ENCODE measurements at places on chromosomes 3 and 15.

DNA sequence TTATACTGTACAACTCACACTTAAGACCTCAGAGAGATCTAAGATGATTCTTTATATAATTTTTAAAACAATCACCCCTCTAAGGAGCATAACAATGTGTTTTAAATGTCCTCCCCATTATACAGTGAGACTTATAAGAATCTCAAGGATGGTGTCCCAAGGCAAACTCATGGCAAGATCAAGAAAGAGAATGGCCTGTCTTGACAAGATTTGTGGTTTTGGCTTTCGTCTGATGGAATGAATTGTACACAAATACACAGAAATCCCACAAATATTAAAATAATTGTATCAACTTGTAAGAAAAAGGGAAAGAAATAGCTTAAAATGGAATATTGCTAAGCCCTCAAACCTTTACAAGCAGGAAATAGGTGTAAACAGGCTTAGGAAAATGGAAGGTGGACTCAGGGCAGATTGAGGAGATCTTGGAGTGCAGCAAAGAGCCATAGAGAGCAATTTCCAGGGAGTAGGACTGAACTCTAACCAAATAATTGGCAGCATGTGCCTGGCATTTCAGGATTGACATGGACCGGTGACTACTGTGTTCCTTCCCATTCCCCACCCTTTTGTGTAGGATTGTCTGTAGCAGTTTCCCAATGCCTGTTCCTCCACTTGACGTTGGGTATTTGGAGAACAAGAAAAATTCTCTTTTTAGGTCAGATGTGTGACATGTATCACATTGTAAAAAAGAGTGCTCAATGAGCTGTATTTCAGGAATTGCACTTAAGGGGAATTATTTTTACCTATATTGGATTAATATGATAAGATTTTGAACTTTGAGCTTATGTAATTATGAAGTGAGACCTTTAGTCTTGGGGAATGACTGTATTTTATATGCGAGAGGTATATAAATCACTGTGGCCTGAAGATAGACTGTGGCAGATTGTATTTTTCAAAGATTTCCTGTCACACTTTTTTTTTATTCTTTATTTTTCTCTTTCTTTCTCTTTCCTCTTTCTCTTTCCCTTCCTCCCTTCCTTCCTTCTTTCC, 317.8 kb upstream of the SLITRK3 start:
- no peak for DNase-seq

DNA sequence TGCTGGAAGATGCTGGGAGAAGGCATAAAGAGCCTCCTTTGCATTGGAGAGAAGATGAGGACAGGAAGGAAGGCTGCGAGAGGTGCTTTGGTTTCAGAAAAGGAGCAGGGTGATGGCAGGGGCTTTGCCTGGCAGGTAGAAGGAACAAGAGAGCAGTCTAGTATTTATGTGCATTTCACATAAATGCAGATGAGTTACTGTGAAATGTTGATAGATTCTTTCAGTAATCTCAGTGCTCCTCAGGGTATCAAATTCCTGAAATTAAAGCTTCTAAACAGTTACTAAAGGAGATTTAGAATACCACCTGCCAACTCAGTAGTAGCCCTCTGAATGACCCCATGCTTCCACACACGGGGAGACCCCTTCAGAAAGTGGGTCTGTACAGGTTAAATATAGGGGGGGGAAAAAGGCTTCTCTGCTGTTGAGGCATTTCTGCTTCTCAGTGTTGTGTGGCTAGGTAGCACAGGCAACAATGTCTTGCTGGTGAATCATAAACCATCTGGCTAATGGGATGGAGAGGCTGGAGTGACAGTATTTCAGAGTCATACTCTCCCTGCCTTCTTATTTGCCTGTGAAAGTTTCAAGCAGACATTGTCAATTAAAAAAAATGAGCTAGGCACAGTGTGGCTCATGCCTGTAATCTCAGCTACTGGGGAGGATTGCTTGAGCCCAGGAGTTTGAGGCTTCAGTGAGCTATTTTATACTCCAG, 14.3 kb upstream of the FBXL22 start:
- no peak for DNase-seq

- DNase-seq, result no peak
Observed at GRCh38 chr15:45631776-45632175, 3.1 kb upstream of the SQOR start.

DNA sequence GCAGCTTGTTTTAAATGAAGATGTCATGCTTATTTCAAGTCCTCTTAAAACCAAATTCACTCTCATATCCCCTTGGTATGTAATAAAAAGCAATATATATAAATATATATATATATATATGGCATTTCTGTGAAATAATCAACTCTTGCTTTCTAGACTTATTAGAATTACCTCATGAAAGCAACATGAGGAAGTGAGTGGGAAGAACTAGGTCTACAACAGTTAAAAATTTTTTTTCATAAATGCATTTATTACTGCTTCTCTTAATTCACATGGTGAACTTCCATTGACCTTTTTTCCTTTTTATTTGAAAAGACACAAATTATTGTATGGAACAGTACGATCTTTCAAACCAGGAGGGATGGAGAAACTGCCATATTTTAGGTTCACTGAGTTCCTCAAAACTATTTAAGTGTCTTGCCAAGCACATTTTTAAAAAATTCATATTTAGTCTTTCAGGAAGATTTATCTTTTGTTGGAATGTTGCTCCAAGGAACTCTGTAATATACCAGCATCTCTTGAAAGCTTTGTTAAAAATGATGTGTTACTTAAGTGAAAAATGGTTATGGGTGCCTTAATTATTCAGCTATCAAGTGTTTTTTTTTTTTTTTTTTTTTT, 185.2 kb downstream of the GHSR start:
- DNase-seq, result no peak

DNA sequence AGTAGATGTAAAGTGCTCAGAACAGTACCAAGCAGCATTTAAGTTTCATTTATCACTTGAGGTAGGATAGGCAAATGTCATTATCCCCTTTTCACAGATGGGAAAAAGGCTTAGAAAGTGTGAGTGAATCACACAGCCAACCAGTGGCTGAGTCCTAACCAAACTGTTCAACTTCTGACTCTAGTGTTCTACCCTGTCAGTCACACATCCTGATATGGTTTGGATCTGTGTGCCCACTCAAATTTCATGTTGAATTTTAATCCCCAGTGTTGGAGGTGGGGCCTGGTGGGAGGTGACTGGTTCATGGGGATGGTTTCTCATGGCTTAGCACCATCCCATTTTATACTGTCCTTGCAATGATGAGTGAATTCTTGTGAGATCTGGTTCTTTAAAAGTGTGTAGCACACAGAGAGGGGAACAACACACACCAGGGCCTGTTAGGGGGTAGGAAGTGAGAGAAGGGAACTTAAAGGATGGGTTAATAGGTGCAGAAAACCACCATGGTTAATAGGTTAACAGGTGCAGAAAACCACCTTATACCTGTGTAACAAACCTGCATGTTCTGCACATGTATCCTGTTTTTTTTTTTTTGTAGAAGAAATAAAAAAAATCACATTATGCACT, 304.7 kb downstream of the SUCLG2 start:
- DNase-seq, result no peak

DNA sequence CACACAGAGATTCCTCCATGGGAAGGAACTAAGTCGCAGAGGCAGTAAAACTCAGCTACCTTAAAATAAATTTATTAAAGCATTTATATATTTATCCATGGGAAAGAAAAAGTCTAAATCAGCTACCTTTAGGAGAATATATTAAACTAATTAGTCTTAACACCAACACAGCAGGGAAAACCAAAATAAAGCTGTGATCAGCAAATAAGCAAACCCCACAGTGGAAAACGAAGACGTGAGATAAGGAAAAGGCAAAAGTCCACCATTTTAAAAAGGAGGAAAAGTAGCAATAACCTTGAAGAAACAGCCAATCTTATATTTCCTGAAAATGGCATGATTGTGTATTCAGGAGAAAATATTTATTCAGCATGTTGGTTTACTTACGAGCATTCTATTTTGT, 473.0 kb upstream of the ROBO2 start:
- no peak for DNase-seq

GRCh38 chr3:58356054-58356453, 23.4 kb downstream of the PXK start:
- peak; percentile 8 for DNase-seq

- DNase-seq, result no peak
Observed at GRCh38 chr3:15223685-15224572, 17.9 kb downstream of the CAPN7 start.

- DNase-seq, result no peak
Observed at GRCh38 chr15:64282701-64283100, 73.3 kb downstream of the CSNK1G1 start.

- no peak for DNase-seq
Observed at GRCh38 chr3:104032283-104032682, 1334.4 kb upstream of the ALCAM start.

DNA sequence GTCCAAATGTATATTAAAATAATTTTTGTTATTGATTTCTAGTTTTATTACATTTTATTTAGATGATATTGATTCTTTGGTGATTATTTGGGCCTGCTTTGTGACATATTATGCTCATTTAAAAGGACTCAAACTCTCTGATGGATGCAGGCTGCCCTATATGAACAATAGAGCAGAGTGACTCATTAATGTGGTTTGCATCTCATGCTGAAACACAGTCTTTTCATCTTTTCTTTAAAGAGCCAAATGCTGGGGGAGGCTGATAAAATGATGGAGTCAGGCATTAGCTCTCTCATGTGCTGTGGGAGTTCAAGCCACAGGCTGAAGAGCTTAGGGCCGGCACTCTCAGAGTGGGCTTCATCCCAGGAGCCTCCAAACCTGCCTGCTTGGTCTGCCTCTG, 7.2 kb downstream of the PLA1A start:
- no peak for DNase-seq

- no peak for DNase-seq
Observed at GRCh38 chr15:61549727-61550126, 320.6 kb upstream of the RORA start.

DNA sequence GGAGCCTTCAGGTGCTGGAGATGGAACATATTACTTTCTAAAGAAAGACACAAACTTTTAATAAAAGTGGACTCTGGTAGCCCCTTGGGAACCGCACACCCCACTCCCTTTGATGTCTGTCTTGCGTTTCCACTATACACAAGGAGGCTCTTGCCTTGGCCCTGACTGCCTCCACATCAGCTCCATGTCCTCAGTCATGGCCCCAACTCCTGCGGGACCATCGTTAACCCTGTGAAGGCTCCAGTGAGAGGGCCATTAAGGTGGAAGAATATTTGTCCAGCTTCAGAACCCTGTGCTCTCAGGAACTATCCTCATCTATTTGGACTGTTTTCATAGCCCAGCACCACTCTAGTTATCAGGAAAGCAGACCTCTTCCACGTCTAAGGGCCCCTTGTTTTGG, 16.1 kb upstream of the BFSP2 start:
- no peak for DNase-seq

- DNase-seq, result no peak
Observed at GRCh38 chr3:132432639-132433038, 15.3 kb downstream of the DNAJC13 start.

GRCh38 chr15:68414206-68414555, 17.8 kb downstream of the ITGA11 start:
- DNase-seq, result no peak

GRCh38 chr3:81245501-81245900, 515.9 kb downstream of the GBE1 start:
- no peak for DNase-seq

- DNase-seq, result no peak
Observed at GRCh38 chr3:127748754-127749327, 73.5 kb downstream of the MGLL start.

- DNase-seq, result no peak
Observed at GRCh38 chr3:89227634-89228033, 120.2 kb downstream of the EPHA3 start.

- DNase-seq, result no peak
Observed at GRCh38 chr3:71062037-71062932, 521.2 kb downstream of the FOXP1 start.

DNA sequence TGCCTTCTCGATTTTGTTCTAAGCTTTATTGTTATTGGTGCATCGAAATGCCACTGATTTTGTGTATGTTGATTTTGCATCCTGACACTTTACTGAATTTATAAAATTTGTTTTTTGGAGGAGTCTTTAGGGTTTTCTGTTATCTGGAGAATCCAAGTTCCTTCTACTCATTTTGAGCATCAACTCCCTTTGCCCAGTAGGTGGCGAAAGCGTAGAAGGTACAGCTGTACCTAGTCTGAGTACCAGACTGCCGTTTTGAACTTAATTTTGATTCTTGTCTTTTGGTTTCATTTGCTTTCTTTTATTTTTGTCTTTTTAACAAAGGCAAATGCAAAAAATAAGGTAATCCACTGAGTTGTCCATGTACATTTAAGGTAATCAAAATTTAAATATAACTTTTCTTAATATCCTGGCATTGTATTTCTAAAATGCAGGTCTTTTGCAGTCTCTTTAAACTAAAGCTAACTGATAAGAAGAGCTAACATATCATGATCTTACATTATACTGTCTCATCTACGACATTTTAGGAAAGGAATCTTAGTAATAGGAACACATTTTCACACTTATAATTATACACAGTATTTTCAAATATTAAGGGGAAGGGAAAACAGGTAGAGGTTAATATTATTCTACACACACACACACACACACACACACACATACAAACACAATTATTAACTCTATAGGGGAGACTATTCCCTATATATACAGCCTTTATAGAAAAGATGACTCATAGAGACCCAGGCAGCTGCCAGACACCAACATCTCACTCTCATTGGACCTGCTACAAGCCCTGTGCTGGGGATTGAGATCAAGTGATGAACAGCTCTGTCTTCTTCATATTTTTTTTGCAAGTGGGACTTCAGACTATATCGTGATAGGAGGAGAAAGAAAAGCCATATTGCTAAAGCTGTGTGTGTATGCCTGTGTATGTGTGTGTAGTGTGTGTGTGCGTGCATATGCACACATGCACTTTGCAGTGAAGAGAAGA, 71.8 kb downstream of the SYNPR start:
- no peak for DNase-seq

DNA sequence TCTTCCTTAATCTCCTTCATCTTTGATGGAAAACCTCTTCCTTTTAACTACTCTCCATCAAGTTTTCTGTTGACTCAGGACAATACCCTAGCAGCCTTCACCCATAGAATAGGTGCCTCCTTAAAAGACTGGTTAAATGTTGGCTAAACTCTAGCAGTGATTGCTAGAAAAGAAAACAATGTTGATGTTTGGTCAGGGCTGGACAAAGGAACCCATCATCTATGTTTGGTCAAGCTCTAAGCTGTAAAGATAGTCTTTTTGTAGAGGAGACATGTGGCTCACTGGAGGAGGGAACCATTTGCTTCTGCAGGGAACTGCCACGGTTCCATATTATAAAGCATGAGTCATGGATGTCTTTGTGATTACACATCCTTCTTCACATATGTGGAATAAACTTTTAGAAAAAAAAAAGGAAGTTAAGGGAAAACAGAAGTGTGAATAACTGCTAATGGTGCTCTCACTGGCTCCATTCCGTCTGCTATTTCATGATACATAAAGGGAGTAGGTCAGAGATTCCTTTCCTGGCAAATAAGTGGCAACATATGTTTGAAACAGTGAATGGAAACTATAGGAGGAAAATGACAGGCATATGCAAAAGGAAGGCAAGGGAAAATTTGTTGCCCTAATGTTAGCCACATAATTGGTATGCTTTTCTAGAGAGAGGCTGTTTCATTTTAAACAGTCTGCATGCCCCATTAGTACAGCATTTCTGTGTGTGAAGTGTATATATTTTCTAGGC, 78.2 kb downstream of the CMSS1 start:
- DNase-seq, result no peak

- no peak for DNase-seq
Observed at GRCh38 chr15:78174401-78174800, 25.2 kb downstream of the IDH3A start.

- no peak for DNase-seq
Observed at GRCh38 chr3:16658004-16658924, 53.0 kb upstream of the DAZL start.
